ENCODE measurements at places on chromosomes 7 and 10. TPM values are rescaled to one million over a fixed set of nuclear protein-coding genes. Genes with fewer than 3 reads are reported as not detected.

Gene CALCR
- polyA plus RNA-seq: not detected

Gene MCM10
- 0.14 TPM for polyA plus RNA-seq

Gene ARPC1B
- 184 TPM for polyA plus RNA-seq

Gene POMZP3
- 23.8 TPM for polyA plus RNA-seq

Gene COL28A1
- 5.3 TPM for polyA plus RNA-seq
